ENCODE measurements at places on chromosomes 7 and 10. TPM values are rescaled to one million over a fixed set of nuclear protein-coding genes. Genes with fewer than 3 reads are reported as not detected.
A peak's percentile ranks its signal among the peaks of the same experiment; 100 is the strongest.

NEURL1 gene
- total RNA-seq: 0.08 TPM

- DNase-seq: no peak
Observed at GRCh38 chr7:26858241-26858715, 6.1 kb downstream of the SKAP2 start.

DNA sequence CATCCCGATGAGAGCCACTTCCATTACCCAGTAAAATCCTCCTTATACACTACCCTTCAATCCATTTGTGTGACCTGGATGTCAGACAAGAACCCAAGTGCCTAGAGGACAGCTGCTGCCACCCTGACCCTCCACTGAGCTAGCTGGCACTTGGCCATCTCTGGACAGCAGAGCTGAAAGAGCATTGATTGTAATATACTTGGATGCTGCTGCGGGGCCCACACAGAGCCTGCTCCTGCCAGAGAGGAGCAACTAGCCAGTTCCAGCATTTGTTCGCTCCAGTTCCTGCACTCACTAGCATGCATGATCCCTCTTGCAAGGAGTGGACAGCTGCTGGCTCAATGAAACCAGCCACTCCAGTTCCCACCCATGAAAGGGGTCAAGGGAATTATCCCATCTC lies 8.4 kb upstream of the TMEM254 start:
- DNase-seq: peak; percentile 62

DNA sequence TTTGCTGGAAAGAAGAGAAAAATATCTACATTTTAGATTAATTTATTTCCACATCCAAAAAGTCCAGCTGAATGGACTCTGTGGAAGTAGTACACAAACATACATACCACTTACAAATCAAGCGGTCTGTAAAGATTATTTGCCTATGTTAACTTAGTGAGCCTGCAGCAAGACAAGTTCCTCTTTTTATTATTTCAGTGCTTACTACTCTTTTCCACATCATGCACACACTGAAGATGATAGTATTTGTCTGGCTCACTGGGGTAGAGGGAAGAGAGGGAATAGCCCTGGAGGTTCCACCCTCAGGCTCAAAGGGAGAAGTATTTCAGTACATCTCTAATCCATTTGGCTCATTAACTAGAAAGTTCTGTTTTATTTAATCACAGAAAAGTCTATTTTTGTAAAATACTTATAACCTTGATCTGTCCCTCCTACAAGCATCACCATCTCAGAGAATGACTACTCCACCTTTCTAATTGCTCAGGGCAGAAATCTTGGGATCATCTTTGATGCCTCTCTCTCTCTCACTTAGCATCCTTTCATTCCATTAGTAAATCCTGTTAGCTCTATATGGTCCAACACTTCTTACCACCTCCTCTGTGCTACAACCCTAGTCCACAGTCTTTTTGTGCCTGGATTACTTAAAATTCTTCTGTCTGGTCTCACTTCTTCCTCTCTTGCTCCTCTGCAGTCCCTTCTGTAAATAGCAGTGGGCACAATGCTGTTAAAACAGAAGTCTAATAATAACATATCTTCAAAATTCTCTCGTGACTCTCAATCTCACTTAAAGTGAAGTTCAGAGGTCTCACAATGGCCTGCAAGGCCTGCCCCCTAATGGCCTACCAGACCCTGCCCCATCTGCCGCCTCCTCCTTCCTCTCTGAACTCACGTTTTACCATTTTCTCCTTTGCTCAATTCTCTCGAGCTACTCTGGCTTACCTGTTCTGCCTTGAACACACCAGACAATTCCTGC lies 64.3 kb upstream of the CCDC6 start:
- no peak for DNase-seq

DNA sequence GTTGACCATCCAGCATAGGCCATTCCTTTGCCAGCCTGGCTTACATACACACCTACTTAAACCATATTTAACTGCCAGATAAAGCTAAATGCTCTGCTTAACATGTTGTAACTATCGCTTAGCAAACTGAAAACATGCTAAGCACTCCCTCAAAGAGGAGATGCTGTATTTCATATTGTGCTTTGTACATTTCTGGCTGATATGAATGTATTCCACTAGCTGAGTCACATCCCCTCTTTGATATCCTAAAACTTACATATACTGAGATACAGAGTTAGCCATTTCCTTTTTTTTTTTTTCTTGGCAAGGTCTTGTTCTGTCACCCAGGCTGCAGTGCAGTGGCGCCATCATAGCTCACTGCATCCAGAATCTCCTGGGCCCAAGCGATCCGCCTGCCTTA lies 99.4 kb downstream of the TPST1 start:
- no peak for DNase-seq

DNA sequence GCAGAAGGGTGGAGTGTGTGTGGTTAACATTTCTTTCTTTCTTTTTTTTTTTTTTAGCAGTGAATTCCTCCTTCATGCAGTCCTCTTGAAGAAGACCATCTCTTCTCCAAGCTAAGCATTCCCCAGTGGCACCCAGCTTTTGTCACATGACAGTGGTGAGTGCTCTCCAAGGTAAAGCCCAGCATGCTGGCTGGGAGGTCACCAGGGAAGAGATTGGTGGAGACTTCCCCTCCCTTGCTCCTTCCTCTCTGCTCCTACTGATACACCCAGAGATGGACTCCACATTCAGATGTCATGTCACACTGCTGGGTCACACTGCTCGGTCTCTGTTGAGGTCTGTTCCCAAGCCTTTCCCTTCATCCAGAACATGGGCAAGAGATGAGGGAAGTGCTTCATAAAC lies 55.3 kb downstream of the FRMPD2 start:
- no peak for DNase-seq

GRCh38 chr10:101065481-101066145 lies 3.8 kb downstream of the KAZALD1 start:
- DNase-seq: no peak

DNA sequence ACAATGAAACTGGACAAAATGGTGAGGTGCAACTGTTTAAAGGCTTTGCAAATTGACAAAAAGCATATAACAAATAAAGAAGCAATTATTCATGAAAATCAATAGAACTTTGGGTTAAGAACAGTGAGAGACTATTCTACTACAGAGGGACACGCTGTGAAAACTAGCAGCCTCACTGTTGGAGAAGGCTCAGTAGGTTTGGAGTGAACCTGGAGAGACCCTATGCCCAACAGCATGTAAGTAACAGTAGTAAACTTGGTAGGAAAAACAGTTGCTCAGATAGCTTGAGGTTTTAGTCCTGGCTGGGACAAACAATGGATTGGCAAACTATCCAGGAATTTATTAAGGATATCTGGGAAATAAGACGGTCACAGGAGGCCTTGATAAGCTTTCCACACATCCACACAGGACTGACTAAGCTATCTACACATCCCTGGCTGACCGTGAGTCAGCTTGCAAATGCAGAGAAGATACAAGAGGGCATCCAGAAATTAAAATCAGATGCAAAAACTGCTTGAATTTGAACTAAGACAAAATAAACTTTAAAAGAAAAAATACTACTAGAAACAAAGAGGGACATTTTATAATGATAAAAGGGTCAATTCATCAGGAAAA lies 15.9 kb downstream of the FAM149B1 start:
- no peak for DNase-seq

GRCh38 chr7:55733241-55734140 lies 129.1 kb downstream of the SEPTIN14 start:
- no peak for DNase-seq

DNA sequence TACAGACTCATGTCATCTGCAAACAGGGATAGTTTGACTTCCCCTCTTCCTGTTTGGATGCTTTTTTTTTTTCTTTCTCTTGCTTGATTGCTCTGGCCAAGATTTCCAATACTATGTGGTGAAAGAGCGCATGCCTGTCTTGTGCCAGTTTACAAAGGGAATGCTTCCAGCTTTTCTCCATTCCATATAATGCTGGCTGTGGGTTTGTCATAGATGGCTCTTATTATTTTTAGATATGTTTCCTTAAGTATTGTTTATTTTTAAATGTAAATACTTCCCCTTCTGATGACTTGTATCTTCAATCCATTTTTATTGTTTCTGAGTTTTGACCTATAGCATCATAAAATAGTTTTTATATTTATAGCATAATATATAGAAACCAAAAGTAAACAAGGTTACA lies 17.9 kb downstream of the FAM237B start:
- no peak for DNase-seq

DNA sequence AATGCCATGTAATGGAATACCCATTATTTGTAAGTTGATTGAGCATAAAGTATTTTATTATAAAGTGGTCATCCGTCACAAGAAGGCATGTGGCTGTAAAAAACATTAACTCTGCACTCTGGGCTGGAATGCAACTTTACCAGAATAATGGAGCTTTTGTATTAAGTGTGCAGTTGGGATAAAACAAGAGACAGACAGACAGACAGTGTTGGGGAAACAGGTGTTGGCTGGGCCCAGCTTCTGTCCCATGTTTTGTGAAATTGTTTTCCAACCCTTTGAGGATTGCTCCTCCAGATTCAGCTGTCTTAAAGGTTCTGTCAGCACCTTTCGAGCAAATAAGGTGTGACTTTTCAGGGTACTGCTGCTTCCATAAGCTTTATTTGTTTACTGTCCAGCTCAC lies 67.9 kb upstream of the NFKB2 start:
- DNase-seq: no peak

SEMA3C gene
- 40.2 TPM for total RNA-seq

WNT8B gene
- total RNA-seq: not detected

DNA sequence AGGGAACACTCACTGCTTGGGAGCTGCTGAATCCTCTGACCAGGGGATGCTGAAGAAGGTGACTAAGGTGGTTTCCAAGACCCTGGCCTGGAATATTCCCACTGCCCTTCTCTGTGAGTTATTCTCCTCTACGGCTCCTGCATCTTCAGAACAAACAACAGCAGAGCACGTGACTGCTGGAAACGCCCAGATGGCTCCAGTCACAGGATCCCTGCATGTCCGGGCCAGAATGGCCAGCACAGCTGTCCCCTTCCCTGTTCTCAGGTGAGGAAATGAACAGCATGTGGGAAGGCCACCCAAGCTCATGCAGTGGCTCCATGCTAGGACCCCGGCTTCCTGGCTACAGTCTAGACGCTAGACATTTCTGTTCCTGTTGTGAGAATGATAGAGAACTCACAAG lies 43.1 kb downstream of the GHRHR start:
- DNase-seq: no peak

CYP17A1 gene
- total RNA-seq: not detected

FKBP6 gene
- not detected for total RNA-seq

DNA sequence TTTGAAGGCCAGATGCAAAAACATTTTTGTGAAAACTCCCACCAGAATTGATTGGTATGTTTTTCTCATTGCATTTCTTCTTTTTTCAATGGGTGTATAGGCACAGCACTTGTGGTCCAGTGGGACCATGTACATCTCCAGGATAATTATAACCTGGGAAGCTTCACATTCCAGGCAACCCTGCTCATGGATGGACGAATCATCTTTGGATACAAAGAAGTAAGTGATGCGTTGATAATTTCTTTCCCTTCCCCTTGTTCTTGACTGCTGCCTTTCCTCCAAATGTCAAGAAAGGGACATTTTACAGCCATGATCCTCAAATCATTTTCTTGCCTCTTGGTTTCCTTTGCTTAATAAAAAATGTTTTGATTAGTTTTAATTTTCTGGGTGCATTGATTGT lies 331.5 kb downstream of the PLXDC2 start:
- DNase-seq: no peak

GRCh38 chr10:4671451-4672145 lies 154.4 kb upstream of the AKR1E2 start:
- no peak for DNase-seq

GRCh38 chr10:121838149-121838548 lies 89.7 kb downstream of the ATE1 start:
- no peak for DNase-seq

NUTM2A gene
- 1.6 TPM for total RNA-seq

SFTPD gene
- 1.00 TPM for total RNA-seq

GRCh38 chr10:22433875-22434274 lies 88.6 kb downstream of the SPAG6 start:
- DNase-seq: no peak

- no peak for DNase-seq
Observed at GRCh38 chr10:27244976-27245375, 4.4 kb upstream of the ACBD5 start.

GRCh38 chr7:27314111-27314510 lies 71.5 kb downstream of the EVX1 start:
- no peak for DNase-seq

DNA sequence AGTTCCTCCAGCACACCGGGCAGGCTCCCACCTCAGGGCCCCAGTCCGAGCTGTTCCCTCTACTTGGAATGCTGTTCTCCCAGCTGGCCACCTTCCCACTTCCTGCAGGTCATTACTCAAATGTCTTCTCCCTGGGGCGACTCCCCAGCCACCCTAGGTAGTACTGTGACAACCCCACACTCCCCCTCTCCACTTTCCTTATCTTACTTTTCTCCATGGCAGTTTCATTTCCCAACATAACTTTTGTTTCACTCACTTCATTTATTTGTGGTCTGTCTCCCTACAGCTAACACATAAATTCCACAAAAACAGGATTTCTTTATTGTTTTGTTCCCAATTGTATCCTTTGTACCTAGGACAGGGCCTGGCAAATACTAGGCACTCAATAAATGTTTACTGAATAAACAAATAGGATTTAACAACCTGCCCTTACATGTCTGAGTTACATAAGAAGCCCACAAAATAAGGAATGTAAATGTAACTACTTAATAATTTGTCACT lies 76.5 kb downstream of the JAZF1 start:
- DNase-seq: no peak

DNA sequence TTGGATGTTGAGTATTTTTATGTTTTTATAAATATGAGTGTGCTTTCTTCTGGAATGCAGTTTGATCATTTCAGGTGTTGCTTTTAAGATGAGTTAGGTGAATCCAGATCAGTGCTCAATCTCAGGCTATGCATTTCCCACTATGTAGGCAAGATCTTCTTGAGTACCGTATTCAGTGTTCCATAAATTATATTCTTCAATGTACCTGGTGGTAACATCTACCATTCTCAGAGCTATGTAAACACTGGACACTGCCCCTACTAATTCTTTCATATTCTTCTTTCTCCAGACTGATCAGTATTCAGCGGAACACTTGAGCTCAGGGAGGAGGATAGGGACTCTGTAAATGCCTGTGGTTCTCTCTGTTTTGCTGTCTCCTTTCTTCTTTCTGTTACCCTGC lies 25.5 kb upstream of the NME8 start:
- no peak for DNase-seq

Measured in heart left ventricle (tissue), 16 donors.